ENCODE measurements at places on chromosomes 11 and 22.
A peak's percentile ranks its signal among the peaks of the same experiment; 100 is the strongest.

DNA sequence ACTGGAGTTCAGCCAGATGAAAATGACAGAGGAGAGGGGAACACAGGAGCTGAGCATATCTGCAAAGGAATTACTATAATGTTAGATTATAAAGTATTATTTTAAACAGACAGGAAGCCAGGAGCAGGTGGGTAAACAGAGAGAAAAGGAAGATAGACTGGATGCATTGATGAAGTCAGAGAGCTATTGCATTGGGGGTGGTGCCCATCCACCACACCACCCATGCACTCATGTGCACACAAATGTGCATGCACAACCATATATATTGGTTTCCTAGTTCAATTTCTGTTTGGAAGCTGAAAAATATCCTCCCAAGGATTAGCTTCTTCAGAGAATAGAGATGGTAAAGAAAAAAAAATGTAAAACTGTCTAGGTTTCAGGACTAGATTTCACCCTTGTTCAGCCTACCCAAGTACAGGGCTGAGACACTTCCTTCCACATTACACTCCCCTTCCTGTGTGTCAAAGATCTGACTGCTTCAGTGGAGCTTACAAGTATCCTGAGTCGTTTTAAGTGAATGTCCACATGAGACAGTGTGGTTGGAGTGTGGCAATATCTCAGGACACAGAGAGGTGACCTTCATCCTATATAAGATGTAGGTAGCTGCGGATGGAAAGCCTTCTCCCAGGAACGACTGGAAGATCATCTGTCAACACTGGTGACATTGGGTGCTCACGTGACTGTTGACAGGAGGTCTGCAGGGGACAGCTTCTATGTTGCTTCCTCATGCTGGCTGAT is 12.2 kb upstream of the SMPD1 start:
- DNase-seq: no peak

DNA sequence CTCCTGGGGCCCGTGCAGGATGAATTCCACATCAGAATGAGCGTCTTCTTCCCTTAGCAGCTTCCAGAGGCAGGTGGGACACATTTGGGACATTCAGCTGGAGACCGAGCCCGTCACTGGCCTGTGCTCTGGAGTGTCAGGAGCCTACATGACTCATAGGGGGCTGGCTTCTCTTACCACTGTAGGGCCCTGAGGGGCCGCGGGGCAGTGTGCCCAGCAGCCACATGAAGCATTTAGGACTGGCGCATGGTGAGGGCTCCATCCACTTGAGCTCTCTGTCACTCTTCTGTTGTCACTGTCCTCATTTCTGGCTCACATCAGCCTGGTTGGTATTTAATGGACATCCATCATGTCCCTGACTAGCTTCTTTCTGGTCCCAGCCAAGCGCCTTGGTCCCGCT is 38.0 kb upstream of the TEF start:
- no peak for DNase-seq

- DNase-seq: no peak
Observed at GRCh38 chr11:83056611-83057010, 15.1 kb downstream of the RAB30 start.

DNA sequence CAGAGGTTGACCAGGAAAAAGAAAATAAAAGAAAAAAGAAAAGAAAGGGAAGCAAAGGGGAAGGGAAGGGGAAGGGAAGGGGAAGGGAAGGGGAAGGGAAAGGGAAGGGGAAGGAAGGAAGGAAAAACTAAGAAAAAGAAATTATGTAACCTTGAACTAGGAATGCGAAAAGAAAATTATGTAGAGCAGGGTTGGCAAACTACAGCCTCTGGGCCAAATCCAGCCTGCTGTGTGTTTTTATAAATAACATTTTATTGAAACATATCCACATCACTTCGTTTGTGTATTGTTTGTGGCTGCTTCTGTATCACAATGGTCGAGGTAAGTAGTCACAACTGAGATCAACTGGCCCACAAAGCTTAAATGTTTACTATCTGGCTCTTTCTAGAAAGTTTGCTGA is 56.7 kb downstream of the CLPB start:
- no peak for DNase-seq

DNA sequence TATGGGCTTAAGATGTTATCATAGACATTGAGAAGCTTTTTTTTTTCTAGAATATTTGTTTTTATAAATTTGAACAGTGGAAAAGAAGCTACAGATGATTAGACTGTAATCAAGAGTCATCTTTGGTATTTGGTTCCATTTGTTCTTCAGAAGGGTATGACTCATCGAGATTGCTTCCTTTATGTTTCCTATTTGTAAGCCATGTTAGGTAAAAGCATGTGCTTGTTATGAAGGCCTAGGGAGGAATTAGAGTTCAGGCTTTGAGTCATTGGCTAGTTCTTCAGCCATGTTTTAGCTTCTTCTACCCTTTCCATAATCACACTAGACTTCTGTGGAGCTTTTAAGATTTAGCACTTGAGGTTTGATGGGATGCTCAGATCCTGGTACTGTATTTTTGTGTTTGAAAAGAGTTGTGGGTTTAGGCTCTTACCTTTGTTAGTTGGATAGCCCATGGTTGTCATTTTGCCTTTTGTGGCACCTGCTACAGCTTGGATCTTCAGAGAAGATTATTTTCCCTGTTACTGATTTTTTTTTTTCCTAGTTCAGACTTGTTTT is 44.3 kb downstream of the POLD3 start:
- DNase-seq: no peak

- DNase-seq: no peak
Observed at GRCh38 chr11:114019046-114019445, 40.5 kb upstream of the ZBTB16 start.

GRCh38 chr11:107468596-107468995 is 11.0 kb upstream of the CWF19L2 start:
- no peak for DNase-seq

GRCh38 chr22:45442116-45442515 is 28.6 kb downstream of the RIBC2 start:
- DNase-seq: no peak

- DNase-seq: no peak
Observed at GRCh38 chr11:23079382-23079813, 219.1 kb upstream of the CCDC179 start.

DNA sequence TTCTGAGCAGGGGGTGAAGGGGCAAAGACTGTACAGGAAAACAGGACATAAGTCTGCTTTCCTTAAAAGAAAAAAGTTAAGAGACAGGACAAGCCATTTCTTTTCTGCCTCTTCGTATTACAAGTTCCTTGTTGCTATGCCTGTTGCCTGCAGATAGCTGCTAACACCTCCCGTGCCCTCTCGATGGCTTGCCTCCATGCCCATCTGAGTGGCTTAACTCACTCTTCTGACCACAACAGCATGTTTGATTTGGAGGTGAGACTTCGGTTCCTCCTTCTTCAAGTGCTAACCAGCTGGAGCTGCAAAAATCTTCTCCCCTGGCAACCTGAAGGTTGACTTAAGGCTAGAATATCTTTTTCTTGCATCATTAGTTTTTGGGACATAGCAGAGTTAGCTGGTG is 103.1 kb downstream of the PRR5L start:
- DNase-seq: no peak

DNA sequence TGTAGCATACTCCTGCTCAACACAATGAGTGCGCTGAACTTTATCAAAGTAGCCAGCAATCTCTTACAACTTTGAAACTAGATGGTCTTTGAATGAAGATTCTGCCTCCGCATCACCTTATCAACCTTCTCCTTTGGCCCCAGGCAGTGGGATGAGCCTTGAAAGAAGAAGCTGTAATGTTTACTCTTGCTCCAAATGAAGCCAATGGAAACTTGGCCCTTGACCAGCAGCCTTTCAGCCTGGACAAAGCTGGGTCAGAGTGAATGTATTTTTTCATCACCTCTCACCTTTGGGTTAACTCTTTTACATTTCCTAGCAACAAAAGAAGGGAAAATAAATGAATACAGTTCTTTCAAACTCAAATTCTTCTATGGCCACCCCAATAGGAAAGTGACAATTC is 359.1 kb downstream of the KCNA4 start:
- no peak for DNase-seq

DNA sequence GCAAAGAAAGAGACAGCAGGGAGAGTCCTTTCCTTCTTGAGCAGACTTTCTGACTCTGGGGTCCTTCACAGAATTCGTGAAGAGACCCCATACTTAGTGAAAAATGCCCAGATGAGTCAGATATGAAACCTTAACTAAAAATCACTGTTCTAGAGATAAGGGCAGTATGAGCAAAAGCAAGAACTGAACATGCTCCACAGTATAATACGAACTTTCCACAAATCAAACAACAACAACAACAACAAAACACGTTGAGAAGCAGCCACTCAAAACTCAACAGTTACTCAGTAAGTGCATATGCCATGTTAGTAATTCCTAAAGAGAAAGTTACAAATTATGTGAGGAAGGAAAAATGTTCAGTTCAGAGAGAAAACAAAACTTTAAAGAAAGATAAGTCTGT is 44.3 kb downstream of the PITPNB start:
- DNase-seq: no peak

DNA sequence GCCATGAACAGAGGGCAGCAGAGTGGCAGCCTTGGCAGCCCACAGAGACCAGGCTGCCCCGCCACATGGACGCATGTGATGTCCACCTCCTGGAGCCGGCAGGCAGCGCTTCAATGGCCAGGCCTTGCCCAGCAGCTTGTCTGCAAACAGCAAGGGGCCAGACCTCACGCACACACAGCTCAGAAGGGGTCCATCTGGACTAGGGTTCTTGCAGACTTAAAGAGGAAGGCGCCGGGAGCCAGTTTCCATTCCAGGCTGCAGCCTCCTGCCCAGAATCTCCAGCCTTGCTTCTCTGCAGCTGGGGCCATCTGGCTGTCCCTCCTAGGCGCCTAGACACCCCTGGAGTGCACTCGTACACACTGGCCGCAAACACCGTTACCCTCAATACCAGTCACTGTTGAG is 91.9 kb upstream of the TMEM45B start:
- no peak for DNase-seq

- DNase-seq: no peak
Observed at GRCh38 chr22:30181459-30182349, 64.9 kb downstream of the LIF start.

DNA sequence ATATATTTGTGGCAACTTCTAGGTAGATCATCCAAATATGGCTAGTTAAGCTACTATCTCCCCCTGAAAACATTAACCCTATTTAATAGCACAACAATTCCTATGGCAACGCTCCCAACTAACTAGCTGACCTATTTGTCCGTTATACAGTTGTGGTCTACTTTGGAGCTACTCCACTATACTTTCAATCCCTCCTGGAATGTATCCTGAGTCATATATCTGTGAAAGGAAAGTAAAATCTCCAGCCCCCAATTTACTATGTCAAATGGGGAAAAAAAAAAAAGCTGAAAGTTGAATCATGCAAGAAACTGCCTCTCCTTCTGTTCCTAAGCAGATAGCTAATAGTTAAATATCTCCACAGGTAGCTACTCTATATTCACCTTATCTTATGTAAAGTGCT is 128.5 kb downstream of the CD44 start:
- no peak for DNase-seq

DNA sequence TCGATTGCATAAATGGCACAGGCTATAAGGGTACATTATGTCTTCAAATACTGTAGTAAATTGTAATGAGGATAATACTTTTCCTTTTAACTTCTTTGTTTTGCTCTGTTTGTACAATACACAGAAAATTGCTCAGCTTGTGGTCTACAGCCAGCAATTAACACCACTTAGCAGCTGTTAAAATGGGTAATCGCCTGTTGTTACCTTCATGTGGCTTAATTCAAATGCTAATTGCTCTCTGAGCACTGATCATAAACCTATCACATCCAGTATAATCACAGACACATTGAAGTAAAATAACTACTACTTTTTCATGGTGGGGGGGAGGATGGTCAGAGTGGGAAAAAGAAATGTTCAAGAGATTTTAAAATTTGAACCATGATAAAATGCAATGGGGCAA is 1164.1 kb upstream of the CNTN5 start:
- no peak for DNase-seq

GRCh38 chr22:38201711-38202436 is at the start of gene MAFF:
MAFF (plus strand) TSS chr22:38201994; CDS start chr22:38213854, 11,860 bp downstream.
- DNase-seq: peak; percentile 90

DNA sequence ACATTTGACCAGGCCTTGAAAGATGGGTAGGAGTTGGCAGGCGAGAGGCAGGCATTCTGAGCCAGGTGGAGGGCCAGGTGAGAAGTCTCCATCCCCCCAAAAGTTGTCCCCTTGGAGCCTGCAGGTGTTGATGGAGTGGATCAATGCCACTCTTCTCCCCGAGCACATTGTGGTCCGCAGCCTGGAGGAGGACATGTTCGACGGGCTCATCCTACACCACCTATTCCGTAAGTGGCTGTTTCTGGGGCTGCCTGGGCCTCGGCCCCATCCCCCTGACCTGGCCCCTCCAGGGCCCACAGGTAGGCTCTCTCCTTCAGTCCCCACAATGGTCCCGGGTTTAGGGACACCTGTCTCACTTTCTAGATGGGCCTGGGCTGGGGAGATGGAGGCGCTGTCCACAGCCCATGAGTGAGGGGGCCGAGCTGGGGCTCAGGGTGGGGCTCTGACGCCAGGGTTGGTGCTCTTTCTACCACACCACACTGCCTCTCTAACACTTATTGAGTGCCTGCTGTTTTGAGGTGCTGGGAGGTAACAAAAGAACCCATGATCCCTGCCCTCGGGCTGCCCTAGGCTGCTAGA is 7.0 kb downstream of the PARVG start:
- DNase-seq: no peak

GRCh38 chr11:35825386-35825785 is 118.5 kb upstream of the LDLRAD3 start:
- no peak for DNase-seq

DNA sequence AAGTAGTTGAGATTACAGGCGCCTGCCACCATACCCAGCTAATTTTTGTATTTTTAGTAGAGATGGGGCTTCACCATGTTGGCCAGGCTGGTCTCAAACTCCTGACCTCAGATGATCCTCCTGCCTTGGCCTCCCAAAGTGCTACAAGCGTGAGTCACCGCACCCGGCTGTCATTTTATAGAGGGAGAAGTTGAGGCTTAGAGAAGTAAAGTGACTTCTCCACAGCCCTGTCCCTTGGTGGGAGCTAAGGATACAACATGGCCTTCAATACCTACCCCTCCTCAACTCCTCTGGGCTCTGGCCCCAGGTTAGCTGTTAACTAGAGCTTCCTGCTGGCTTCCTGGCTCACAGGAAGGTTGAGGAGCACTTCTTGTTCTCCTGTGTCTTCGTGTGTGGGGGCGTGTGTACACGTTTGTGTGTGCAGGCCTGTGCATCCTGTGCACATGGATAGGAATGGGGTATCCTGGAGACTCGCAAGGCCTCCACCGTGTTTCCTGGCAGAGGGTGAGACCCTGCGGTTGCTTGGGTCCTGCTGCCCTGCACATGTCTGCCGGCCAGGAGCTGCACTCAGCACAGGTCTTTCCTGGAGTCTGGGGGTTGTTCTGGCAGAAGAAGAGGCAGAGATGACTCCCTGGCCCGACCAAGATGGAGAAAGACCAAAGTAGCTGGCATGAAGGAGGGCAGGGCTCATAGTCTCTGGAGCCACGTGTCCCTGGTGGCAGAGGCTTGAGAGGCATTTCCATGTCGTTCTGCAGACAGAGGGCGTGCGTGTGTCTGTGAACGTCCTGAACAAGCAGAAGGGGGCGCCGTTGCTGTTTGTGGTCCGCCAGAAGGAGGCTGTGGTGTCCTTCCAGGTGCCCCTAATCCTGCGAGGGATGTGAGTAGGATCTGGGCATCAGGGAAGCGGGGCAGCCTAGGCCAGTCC is 2.4 kb downstream of the SIDT2 start:
- DNase-seq: peak; percentile 60

All from activated T-cell treated with anti-CD3 and anti-CD28 coated beads for 48 hours (primary cell).